Muscle of back (tissue), 13 donors: ENCODE measurements at places on chromosomes 2 and 18.

- DNase-seq: no peak
These were observed 73.6 kb downstream of the ARL6IP6 start for GRCh38 chr2:152791979-152792378.

DNA sequence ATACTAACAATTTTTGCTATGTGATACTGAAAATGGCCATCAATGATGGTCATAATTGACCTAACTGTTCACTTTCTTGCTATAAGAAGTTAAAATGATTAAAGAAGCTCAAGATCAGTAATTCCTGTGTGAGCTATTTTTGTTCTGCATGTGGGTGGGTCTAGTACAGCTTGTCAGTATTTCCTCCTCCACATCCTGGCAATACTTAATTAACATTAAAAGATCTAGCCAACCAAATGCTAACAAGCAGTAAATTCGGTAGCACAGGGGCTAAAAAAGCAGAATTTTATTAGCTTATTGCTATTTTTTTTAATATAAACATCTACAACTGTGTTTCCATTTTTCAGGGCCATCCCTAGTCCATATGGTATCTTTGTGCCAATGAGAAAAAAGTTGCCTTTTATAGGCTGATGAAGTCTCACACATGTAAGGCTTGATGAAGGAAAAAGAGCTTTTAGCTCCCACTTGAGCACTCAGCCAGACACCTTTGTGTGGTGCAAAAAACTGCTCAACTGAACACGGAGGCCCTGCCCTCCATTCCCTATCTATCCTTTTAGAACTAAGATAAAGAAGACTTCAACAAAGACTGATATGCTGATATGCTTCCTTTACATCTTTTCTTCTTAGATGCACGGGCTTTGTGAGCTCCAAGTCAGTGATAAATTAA lies 4.9 kb upstream of the PNO1 start:
- DNase-seq: no peak

DNA sequence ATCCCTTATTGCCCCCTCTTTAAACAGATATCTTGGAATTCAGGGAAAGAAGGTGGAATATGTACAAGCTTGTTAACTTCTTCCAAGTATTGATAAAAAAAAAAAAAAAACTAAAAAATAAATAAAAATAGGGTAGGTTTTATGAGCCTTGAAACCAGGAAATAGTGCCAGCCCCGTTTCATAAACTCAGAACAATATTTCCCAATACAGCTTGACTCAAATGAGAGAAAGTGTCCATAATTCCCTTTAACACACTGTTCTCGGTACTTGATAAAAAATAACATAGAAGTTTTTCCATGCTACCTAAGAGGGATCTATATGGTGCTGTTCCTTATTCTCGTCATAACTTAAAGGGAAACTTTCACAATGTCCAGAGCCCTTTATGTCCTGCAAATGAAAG lies 17.9 kb upstream of the C2orf80 start:
- DNase-seq: no peak

DNA sequence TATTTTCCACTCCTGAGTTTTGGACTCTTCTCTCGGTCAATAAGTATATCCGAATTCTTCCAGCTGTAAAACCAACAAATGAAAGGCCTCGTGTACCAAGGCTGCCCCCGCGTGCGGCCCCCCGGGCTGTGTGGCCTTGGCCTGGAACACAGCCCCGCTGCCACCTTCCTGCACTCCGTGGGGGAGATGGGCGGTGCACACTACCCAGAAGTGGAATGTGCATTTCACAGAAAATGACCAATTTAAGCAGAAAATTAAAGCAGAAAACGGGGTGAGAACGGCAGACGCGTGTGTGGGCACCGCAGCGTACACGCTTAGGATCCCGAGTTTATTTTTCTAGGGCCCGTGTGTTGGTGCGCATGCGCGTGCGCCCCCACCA lies 34.4 kb upstream of the ZNF516 start:
- DNase-seq: no peak

DNA sequence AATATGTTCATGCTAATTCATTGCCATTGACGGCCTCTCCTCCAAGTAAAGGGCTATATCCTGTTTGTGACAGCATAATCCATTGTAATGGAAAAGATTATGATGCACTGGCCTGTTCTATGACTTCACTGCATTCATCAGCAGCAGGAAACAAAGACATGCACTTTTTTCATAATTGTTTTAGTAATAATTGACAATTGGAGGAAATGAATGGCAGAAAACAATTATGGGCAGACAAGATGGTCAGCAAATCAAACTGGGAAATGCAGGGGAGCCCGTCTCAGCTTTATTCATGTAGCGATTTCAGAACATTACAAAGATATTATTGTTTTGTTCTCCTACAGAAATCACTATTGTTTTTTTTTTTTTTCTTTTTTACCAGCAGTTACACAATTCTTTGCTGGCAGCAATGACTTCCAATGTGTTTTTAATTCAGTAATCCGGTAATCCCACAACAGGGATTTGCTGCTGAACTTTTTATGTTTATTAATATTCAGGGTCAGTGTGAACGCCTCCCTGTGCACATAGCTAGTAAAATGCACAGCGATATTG lies 33.8 kb upstream of the RASGRP3 start:
- peak; percentile 51 for DNase-seq
